ENCODE measurements at places on chromosomes 13 and 19.

- DNase-seq: no peak
These were observed at the start of gene JSRP1 for GRCh38 chr19:2255982-2256685. TSS of gene JSRP1 (minus strand) at chr19:2256417. CDS start at chr19:2255314, 1,103 bp downstream.

DNA sequence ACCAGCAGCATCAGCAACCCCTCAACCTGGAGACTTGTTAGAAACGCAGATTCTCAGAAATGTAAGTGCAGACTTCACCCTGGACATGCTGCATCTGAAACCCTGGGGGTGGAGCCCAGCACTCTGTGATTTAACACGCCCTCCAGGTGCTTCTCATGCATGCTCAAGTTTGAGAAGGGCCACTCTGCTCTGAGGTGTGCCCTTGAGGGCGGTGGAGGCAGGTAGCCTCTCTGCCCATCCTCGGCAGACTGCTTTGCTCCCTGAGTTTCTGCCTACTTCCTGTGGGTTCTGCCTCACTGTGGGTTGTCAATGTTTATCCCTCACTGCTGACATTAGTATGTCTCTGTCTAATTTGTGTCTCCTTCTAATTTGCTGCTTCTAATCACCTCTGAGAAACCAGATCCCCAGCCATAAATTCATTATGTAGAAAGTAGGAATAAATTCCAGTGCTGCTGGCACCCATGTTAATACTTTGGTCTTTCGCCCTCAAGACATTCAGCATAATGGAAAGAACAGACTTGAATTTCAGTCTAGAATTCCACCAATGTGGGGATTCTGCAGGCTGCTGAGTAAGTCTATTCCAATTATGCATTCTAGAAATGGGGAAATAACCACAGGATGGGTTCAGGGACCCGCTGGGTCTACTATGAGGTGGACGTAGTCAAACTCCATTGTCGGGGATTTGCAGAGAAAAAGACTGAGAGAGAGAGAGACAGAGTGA, 51.3 kb upstream of the CYSLTR2 start:
- no peak for DNase-seq

- no peak for DNase-seq
These were observed 171.5 kb upstream of the CSNK1A1L start for GRCh38 chr13:37277007-37277406.

DNA sequence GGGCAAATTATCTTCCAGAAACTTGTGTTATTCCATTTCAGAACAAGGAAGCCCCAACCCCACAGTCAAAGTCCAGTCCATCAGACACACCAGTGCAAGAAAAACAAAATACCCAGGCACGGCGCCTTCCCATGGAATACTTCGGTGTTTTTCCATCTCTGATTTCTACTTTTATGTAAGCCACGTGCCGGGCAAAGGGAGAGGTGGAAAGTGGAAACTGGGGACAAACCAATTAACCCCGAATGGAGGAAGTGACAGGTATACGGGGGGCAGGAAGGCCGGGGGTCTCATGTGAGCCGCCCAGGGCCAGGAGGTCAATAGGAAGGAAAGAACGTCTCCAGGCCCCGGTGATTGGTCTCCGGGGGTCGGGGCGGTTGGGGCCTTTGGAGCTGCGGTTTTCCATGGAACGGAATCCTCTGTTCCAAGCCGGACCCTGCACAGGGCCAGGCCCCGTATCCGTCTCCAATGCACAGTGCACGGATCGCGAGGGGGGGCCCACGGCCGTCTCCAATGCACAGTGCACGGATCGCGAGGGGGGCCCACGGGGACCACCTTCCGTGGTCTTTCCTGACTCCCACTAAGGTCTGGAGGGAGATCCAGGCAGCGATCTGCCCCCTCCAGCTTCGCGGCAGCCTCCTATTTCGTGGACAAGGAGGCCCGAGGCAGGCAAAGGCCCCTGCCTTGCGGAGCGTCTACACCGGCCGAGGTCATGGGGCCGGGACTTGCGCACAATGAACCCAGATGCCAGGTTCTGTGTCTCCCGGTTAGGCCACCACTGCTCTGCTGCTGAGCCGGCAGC, 79.7 kb downstream of the GADD45B start:
- DNase-seq: no peak

DNA sequence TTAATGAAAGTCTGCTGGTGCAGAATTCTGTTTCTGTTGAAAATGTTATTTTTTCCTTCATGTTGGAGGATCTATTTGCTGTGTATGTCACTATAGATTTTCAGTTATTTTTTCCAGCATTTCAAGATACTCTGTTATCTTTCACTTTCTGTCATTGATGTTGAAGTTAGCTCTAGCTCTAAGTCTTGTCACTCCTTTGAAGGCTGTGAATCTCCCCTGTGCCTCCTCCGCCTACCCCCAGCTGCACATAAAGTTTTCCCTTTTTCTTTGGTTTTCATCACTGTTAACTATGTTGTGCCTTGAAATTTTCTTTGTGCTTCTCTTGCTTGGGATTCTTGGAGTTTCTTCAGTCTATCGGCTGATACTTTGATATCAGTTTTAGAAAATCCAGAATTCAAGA, 20.8 kb downstream of the URI1 start:
- DNase-seq: no peak

GRCh38 chr13:49455007-49455398, 10.9 kb downstream of the SETDB2 start:
- DNase-seq: no peak

DNA sequence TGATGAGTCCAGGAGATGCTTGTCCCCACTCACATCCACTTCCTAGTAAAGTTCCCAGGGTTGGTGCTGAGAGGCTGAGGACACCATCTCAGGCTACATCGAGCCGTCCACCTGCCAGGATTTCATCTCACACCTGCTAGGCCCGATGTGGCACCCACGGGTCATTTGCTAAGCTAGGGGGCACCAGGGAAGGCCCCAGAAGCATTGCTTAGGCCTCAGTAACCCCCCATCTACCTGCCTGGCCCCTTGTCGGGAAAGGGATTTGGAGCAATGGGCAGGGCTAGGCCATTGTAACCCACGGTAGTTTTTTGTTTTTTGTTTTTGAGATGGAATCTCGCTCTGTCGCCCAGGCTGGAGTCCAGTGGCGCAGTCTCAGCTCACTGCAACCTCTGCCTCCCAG, 51.8 kb downstream of the F2RL3 start:
- DNase-seq: no peak

DNA sequence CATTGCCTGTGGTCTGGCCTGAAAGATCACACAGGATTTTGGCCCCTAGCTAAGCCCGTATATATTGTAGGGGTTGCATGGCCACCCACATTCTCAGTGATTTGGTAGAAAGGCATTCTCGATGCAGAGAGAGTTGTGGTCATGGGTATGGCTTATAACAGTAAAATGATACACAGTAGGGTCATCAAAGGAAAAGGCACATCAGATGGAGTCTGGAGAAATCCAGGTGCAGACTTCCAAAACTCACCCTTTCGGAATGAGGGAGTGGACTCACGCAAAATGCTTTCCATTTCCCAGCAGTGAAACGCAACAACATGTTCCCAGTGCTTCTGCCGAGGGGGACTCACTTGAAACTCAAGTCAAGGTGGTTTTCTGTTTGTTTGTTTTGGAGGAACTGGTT, 802.5 kb upstream of the SLITRK1 start:
- DNase-seq: no peak

- DNase-seq: no peak
These were observed 2.0 kb upstream of the GAPDHS start for GRCh38 chr19:35531291-35531690.

DNA sequence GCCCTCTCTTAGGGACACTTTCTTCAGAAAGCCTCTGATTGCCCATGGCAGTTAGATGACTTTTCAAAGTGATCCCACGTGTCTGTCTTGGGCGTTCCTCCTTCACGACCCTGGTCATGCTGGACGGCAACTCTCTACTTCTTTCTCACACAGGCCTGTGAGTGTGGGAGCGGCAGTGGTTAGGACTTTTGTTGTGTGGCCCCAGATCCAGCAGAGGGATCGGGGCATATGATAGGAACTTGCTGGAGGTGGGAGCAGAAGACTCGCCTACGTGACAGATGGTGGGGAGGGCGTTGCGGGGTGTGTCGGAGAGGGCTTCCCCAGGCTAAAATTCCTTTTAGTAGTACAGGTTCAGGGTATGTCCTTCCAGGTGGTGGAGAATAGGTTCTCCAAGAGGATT, 289.5 kb upstream of the MAB21L1 start:
- no peak for DNase-seq

- no peak for DNase-seq
These were observed 221.7 kb upstream of the GPC6 start for GRCh38 chr13:93004919-93005318.

DNA sequence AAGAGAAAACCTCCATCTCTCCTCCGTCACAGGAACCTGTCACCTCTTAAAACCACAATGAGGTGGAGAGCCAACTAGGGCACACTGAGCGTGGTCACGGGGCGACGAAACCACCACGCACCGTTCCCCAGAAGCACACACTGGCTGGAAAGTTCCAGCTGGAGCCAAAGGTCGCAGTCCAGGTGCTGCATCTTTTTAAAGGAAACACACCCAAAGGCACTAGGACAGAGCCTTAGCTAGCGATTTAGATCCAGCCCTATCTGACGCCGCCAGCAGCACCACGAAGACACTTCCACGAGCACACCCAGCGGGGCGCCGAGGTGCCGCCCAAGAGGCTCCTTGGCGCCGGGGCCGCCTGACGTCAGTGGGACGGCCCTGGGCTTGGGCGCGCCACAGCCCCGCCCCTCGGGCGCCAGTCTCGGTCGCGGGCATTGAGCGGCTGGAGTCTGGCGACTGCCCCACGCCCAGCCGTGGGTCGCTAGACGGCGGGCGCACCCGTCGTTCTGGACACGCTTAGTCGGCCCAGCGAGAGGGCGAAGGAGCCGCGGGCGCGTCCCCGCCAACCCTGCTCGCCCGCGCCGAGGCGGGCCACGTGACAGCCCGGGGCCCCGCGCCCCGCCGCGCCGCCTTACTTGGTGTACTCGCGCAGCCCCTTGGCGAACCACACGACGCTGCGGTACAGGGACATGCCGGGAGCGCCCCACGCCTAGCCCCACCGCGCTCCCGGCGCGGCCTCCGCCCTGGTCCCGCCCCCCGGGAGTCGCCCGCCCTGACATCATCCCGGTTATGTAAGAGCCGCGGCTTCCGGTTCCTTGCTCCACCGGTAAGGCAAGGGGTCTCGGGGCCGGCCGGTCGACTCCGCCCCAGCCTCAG, at the start of gene DHRS12:
DHRS12 (minus strand) TSS at position 742 of the 873 bp plus-strand sequence. CDS start 4,504 bp downstream, outside the sequence.
- peak; percentile 75 for DNase-seq

DNA sequence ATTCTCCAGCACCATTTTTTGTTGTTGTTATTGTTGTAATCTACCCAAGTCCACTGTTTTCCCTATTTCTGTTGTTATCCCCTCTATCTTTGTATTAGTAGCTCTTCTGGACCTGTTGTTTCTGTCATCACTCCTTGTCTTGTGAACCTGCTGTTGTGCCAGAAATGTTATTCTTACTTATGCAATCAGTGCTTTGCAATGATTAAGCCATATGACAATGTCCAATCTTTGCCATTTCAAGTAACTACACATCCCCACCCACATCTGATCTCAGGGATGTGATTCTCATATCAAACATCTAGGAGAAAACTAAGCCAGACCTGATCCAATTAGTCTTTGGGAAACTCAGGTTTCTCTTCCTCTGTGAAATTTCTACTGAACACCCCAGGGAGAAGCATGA, 472.6 kb upstream of the KLHL1 start:
- no peak for DNase-seq

DNA sequence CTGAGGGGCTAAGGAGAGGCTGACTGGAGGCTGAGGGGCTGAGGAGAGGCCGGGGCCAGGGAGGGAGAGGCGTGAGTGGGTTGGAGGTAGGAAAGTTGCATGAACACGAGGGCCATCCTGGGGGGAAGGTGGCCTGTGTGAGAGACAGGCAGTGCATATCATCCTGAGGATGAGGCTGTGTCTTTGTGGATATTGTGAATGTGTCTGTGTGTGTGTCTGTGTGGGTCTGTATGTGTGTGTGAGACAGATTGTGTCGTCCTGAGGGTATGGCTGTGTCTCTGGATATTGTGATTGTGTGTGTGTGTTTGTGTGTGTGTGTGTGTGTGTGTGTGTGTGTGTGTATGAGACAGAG, 422 bp downstream of the ZNF71 start:
- no peak for DNase-seq

GRCh38 chr13:112895521-112896465, 73.2 kb upstream of the MCF2L start:
- no peak for DNase-seq

GRCh38 chr19:56071151-56071550, 49.9 kb downstream of the ZNF787 start:
- no peak for DNase-seq

DNA sequence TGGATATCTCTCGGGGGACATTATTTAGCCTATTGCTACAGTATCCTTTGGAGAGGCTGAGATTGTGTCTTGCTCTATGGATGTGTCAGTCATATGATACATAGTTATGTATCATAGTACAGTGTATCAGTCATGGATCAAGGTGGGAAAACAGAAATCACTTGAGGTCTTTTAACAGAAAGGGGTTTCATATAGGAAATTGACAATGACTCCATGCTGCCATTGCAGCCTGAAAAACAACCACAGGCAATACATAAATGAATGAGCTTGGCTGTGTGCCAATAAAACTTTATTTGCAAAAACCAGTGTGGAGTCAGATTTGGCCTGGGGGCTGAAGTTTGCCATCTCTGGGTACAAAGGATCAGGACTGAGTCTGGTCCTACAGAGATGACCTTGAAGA, 35.4 kb downstream of the COLGALT1 start:
- no peak for DNase-seq

DNA sequence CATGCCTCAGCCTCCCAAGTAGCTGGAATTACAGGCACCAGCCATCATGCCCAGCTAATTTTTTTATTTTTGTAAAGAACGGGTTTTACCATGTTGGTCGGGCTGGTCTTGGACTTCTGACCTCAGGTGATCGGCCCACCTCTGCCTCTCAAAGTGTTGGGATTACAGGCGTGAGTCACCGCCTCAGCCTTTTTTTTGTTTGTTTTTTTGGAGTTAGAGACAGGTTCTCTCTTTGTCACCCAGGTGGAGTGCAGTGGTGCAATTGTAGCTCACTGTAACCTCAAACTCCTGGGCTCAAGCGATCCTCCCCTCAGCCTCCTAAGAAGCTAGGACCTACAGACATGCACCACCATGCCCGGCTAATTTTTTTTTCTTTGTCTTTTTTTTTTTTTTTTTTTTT, 15.6 kb upstream of the NOTCH3 start:
- DNase-seq: no peak

DNA sequence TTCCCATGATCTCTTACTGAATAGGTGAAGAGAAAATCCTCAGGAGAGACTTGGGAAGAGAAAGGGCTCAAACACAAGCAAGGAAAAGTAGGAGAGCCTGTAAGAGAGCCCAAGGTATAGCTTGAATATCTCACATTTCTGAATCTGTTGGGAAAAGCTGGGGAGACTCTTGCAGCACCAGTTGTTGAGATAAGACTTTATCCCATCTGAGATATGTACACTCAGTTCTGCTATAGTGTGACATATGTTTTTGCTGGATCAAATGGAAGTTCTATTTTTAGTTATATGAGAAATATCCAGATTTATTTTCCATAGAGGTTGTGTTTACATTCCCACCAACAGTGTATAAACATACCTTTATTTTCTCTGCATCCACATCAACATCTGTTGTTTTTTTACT, 246.1 kb downstream of the NDFIP2 start:
- no peak for DNase-seq

DNA sequence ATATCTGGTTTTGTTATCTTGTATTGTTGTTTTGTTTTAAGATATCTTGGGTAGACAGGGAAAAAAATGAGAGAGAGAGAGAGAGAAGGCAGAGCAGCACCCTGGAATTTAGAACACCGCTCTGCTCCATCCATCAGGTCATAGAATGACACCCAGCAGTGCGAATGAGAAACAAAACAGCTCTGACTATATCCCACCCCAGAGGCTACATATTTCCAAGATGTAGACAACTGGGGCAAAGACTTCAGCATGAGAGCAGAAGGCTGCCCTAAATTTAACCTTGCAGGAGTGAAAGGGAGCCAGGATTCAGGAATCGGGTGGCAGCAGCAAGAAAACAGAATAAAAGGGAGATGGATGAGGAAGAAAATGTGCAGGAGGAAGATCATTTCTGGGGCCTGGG, 46.5 kb downstream of the TNFSF13B start:
- no peak for DNase-seq

Data from activated CD8-positive, alpha-beta memory T cell treated with anti-CD3 and anti-CD28 coated beads for 4 hours (primary cell).